ENCODE measurements at places on chromosomes 12 and 14. TPM values are rescaled to one million over a fixed set of nuclear protein-coding genes. Genes with fewer than 3 reads are reported as not detected.

HHIPL1 gene
- 0.11 TPM for total RNA-seq

CCDC88C gene
- 266 TPM for total RNA-seq

ZNF268 gene
- total RNA-seq, result 24.8 TPM

ETFBKMT gene
- 0.41 TPM for total RNA-seq

DNA sequence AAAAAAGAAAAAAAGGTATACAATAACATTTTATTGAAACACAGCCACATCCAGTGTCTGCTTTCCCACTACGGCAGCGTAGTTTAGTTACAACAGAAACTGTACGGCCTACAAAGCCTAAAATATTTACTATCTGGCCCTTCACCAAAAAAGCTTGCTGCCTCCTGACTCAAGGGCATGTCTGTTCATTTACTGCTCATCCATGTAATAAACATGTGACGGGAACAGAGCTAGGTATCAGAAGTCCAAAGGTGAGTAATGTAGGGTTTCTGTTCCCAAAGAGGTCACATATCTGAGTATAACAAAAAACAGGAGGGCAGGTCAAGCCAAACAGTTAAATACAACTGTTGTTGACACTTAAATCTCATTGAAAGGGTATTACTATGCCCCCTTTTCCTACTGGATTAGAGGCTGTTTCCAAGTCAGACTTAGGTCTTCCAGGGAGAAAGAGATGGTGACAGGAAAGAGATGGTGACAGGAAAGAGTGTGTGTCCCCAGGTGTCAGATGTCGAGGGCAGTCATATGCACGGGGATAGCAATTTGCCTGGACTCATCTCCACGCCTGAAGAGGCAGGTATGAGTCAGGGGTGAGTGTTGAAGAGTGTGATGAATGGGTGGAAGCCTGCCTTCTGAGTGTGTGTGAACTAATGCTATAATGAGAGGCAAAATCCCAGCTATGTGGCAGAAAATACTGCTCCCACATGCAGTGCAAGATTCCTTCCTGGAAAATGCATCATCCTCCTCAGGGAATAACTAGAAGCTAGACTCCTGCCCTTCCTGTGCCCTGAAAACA, 77.7 kb downstream of the MAP3K9 start:
- DNase-seq, result no peak

- no peak for DNase-seq
Measured at GRCh38 chr14:72590577-72590976, 303.3 kb downstream of the DPF3 start.

DNA sequence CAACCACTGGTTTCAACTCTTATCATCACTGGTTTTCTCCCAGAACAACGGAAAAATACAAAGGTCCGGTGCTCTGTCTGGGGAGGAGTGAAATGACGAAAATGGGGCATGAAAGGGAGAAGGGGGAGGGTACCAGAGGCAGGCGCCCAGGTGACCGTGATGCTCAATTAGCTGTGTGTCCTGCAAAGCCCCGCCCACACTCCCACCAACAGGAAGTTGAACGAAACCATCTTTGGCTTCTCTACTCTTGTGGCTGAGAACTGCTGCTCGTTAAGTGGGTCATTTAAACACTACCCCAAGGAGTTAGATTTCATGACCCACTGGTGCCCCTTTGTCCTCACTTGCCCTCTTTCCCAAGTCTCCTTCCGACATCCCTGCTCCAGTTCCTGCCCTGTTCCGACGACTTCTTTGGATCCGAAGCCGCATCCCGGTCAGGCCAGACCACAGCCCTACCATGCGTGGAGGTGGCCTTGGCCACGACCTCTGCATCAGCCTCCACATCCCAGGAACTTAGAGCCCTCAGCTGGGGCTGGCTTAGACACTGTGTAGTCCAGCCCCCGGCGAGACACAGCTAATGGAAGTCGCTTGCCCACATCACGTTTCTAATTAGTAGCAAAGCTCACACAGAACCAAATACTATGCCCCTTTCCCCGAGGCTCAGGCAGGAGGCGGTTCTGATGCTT, 11.4 kb upstream of the LRTM2 start:
- DNase-seq, result no peak

DNA sequence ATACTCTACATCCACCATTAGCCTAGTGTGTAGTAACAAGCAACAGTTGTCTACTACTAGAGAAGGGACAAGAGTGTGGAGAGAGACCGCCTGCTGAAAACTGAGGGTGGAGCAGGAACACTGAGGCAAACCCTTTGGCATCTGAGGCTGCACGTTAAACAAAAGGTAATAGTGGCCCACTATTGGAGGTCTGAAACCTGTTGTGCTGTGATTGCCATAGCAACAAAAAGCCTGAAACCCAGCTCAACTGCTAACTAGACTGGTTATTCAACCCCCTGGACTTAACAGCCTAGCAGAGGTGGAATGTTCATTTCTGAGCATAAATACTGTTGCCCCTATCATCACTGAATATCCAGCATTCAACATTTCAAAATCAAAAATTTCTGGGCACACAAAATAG, 43.0 kb downstream of the PPP4R4 start:
- DNase-seq, result no peak

GRCh38 chr12:131011165-131012079, 57.7 kb downstream of the ADGRD1 start:
- DNase-seq, result no peak

DNA sequence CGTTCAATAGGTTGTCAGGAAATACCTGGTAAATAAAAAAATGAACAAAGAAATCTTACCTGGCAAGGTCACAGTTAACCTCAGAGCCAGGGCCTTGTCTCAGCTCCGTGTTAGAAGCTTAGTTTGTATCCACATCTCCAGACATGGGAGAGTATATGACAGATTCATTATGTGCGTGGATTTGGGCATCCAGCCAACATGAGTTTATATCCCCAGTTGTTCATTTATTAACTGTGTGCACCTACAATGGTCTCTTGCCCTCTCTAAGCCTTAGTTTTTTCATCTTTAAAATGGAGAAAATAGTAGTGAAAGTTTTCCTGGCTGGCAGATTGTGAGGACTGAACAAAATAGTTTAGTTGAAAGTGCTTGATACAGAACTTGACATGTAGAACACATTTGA, 437.8 kb downstream of the NPAS3 start:
- no peak for DNase-seq

GRCh38 chr12:11166300-11166699, 4.7 kb upstream of the SMIM10L1 start:
- no peak for DNase-seq

DNA sequence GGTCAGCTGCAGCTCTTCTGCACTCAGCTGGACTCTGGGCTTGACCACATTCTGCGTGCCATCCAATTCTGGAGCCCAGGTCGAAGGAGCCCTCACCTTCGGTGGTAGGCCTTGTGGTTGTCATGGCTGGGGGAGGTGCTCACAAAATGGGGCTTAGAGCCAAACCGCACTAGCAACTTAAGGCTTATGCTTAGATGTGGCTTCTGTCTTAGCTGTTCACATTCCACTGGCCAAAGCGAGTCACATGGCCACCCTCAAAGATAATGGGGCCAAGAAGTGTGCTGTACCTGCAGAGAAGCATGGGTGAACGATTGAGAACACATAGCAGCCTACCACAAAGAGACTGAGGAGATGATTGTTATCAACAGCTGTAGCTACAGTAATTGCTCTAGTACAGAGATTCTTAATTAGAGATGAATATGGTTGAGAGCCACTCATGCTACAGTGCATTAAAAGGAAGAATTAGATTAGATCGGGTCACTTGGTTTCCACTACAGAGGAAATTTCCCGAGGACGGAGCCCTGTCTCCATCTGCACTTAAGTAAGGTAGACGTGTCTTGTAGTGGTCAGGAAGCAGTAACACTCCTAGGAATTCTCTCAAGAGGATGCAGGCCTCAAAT, 334.6 kb upstream of the FKBP4 start:
- no peak for DNase-seq

DNA sequence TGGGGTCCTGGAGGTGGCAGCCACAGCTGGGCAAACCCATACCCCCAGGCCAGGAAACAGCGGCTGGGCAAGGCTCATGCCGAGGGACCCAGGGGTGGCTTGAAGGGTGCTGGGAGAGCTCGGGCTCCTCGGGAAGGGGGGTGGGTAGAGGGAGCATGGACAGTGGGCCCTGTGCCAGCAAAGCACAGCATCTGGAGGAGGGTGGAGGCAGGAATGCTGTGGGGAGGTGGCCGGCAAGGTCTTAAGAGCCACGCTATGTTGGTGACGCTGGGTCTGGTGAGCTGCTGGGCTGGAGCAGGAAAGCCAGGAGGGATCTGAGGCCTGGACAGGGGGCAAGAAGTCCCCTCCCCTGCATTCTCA, 48.2 kb upstream of the DLK1 start:
- no peak for DNase-seq

DNA sequence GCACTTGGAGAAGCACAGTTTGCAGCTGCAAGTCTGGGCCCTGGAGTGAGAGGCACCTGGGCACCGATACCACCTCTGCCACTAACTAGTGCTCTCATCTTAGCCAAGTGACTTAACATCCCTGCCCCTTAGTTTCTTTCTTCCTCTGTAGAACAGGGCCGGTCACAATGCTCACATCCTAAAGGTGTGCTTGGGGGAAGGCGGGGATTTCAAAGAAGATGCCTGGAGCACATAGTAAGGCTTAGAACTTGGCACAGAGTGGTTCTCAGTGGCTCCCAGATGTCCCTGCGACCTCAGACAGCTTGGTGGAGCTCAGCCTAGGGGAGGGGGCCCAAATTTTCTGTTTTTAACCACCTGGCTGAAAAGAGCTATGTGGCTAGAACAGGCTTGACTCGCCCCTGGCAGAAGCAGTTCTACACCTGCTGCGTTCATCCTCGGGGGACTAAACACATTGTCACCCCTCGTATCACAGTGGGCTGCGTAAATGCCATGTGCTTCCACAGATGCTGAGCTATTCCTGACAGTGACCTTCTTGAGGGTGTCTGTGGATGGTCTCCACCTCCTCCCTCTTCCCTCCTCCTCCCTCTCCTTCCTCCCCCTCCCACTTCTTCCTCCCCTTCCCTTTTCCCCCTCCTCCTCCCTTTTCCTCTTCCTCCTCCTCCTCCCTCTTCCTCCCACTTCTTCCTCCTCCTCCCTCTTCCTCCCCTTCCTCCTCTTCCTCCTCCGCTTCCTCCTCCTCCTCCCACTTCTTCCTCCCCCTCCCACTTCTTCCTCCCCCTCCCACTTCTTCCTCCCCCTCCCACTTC, 112.1 kb downstream of the PHETA1 start:
- DNase-seq, result no peak

- DNase-seq, result no peak
Measured at GRCh38 chr12:124024776-124025175, 51.8 kb downstream of the ZNF664 start.
